ENCODE measurements at places on chromosomes 2 and 18. TPM values are rescaled to one million over a fixed set of nuclear protein-coding genes. Genes with fewer than 3 reads are reported as not detected.

DNA sequence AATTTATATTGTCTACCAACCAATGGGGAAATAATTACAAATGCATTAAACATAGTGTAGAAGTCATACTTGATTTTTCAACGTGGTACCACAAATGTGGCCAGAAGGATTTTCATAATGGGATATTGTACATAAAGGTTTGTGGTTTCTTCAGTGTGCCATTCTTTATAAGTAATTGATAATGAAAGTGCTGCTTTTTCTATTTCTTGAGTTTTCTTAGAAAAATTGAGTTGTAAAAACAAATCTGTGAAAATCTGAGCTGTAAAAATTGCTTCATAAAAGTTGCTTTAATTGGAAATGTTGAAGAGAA, 103.6 kb downstream of the KYNU start:
- no peak overlapping the region for H3K27ac ChIP-seq
- DNase-seq = no peak
- no peaks in the 10 kb centered on the region for H3K27me3 ChIP-seq
- no peak overlapping the region for H3K4me3 ChIP-seq
- H3K36me3 ChIP-seq = no peaks in the 10 kb centered on the region

Gene DUSP11
- 30.7 TPM for total RNA-seq

Gene VWA3B
- not detected for total RNA-seq

- no peaks in the 10 kb centered on the region for H3K4me1 ChIP-seq
- H3K27me3 ChIP-seq = no peaks in the 10 kb centered on the region
- no peaks in the 10 kb centered on the region for H3K36me3 ChIP-seq
- no peak overlapping the region for H3K4me3 ChIP-seq
- DNase-seq = no peak
Observed at GRCh38 chr2:196745711-196746110, 53.8 kb downstream of the GTF3C3 start.

DNA sequence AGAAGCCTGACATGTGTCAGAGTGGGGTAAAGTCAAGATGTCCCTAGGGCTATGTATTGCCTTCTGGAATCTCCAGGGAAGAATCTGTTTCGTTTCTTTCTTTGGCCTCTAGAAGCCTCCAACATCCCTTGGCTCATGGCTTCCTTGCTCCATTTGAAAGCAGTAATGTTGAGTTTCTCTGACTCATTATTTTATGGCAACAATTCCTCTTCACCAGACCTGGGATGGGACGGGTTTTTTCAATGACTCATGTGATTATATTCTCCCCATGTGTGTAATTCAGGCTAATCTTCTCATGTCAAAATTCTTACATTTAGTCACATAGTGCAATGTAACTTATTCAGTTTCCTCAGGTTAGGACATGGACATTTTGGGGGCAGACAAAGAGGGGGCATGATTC, 1038.6 kb downstream of the CBLN2 start:
- no peak overlapping the region for H3K27ac ChIP-seq
- H3K27me3 ChIP-seq = no peaks in the 10 kb centered on the region

- peak overlapping the region; percentile 71 for H3K27ac ChIP-seq
- peak overlapping the region; percentile 34 for H3K4me3 ChIP-seq
- H3K36me3 ChIP-seq = peaks cover 11% of the 10 kb centered on the region
- peaks cover 62% of the 10 kb centered on the region for H3K27me3 ChIP-seq
Observed at GRCh38 chr2:38185012-38185491, 109.1 kb upstream of the CYP1B1 start.

DNA sequence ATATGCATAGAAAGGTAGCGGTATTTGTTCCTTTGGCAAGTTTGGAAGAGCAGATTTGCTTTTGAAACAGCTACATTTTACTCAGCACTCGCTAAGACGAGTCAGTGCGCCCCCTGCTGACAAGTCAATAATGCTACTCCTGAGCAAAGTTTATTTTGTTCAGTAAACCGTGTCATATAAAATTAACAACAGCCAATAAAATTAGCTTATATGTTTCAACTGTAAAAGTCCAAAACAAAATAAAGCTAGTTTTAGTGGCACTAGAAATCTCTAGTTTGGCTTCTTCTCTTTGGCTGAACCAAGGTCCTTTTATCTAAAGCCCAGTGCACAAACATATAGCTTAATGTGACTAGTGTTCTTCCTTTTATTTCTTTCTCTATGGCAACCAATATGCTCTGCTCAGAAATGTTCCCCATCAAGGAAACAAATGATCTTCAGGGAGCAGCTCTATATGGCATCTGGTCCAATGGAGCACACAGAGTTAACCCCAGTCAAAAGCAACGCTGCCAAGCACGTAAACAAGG, 4.2 kb upstream of the POU3F3 start:
- H3K36me3 ChIP-seq = peaks cover 7% of the 10 kb centered on the region
- DNase-seq = no peak
- H3K4me3 ChIP-seq = no peak overlapping the region
- peaks cover 40% of the 10 kb centered on the region for H3K4me1 ChIP-seq
- H3K27ac ChIP-seq = no peak overlapping the region
- H3K27me3 ChIP-seq = peaks cover 75% of the 10 kb centered on the region

Gene KIF1A
- total RNA-seq = 0.45 TPM

- H3K27me3 ChIP-seq = no peaks in the 10 kb centered on the region
- no peak overlapping the region for H3K27ac ChIP-seq
- peaks cover 12% of the 10 kb centered on the region for H3K36me3 ChIP-seq
- H3K4me3 ChIP-seq = no peak overlapping the region
- no peaks in the 10 kb centered on the region for H3K4me1 ChIP-seq
Observed at GRCh38 chr2:50672282-50672681, 359.6 kb downstream of the NRXN1 start.

DNA sequence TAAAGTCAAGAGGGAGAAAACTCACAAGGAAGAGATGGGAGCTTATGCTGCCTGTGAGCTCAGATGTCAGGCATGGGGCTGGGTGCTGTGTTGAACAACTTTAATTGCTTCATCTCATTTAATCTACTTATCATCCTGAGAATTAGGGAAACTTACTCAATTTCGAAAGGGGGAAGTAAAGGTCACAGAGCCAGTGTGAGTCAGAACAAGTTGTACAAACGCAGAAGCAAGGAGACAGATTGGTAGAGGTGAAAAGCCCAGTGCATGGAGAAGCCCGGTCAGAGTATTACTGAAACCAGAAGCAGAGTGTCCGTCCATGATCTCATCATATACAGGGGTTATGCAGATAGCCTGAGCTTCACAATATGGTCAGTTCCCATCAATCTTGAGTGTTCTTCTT, 281.1 kb upstream of the POU3F3 start:
- H3K4me3 ChIP-seq = no peak overlapping the region
- H3K4me1 ChIP-seq = no peaks in the 10 kb centered on the region
- H3K27me3 ChIP-seq = peaks cover 1% of the 10 kb centered on the region
- DNase-seq = no peak
- H3K27ac ChIP-seq = no peak overlapping the region

DNA sequence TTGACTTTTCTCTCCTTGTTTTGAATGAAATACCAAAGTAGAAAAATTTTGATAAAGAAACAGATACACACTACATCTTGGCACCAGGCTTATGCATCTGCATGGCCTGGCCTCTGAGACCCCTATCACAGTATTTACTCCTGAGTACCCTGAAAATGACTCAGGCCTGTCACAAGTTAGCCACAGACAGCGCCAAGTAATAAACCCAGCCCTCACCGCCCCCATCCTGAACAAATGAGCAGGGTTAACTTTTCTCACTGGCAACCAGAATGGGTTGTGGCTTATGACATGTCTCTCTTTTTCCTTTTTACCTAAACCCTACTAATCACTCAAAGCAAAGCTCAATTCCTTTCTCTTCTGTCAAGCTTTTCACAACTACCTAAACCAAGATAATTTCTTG, 35.3 kb downstream of the SPRED2 start:
- H3K4me3 ChIP-seq = peak overlapping the region; percentile 55
- peak overlapping the region; percentile 2 for H3K27ac ChIP-seq
- H3K36me3 ChIP-seq = no peaks in the 10 kb centered on the region
- DNase-seq = peak; percentile 70
- peaks cover 34% of the 10 kb centered on the region for H3K4me1 ChIP-seq

Gene CARF
- 4.7 TPM for total RNA-seq

DNA sequence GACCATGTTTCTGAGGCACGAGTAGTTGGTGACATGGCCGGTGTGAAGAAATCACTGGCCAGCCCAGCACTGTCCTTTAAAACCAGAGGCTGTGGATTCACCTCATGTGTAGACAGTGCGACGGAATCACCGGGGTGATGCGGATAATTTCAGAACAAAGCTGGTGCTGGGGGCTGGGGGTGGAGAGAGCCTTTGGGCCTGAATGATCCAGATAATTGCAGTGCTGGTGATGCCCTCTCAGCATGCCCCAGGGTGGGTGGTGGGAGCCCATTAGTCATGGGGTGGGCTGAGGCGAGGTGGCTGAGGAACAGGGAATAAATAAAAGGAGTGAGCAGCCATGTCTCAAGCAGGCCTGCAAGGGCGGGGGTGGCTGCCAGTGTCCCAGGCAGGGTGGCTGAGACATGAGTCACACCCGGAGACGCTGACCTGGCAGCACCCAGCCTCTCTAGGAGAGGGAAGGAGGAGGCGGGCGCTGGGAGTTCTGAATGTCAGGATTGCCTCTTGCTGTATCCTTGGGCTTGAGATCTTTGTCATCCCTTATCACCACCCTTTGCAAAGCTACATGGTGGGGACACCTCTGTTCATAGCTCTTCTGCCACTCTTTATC, 151.1 kb upstream of the MSH6 start:
- peaks cover 6% of the 10 kb centered on the region for H3K27me3 ChIP-seq
- no peak overlapping the region for H3K27ac ChIP-seq
- no peaks in the 10 kb centered on the region for H3K4me1 ChIP-seq
- H3K36me3 ChIP-seq = no peaks in the 10 kb centered on the region
- H3K4me3 ChIP-seq = no peak overlapping the region

Data from natural killer cell treated with Interleukin-12 subunit alpha and Interleukin-12 subunit beta and Interleukin-15 and Interleukin-18, amount 100 ng/mL, for 72 hours (primary cell).